IPS DF 19.7 (cell line): ENCODE measurements at places on chromosomes 3 and 15.
A peak's percentile ranks its signal among the peaks of the same experiment; 100 is the strongest.

GRCh38 chr3:127787571-127788365 is 34.5 kb downstream of the MGLL start:
- no peak for DNase-seq

DNA sequence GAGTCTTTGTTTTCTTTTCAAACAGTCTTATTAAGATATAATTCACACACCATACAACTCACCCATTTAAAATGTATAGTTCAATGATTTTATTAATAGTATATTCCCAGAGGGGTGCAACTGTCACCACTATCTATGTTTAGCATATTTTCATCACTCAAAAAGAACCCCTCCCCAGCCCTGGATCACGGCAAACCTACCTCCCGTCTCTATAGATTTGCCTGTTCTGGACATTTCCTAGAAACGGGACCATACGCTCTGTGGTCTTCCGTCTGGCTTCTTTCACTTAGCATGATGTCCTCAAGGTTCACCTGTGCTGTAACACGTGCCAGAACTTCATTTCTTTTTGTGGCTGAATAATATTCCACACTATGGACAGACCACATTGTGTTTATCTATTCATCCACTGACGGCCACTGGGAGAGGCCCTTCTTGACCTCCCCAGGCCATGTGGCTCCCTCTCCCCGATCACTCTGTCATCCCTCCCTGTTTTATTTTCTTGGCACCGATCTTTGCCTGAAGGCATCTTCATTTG is 56.4 kb downstream of the IQSEC1 start:
- no peak for DNase-seq

DNA sequence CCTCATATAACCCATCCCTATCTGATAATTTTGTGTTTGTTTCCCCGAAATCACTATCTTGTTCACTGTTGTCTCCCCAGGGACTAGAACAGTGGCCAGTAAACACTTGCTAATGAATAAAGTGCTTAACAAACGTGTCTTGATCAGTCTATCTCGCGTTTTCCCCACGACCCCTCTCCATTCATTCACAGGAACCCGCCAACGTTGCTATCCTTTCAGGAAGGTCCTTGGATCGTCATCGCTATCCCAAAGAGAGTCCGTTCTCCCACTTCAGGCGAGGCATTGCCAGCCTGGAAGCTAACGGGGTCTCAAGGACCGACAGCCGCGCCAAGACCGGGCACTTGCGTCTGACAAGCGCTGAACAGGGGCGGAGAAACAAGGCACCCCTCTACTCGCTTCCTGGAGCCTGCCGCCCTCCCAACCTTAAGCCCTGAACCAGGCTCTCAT is 344 bp downstream of the LINS1 start:
- no peak for DNase-seq

GRCh38 chr3:182925330-182925943 is 54.9 kb downstream of the DCUN1D1 start:
- DNase-seq: no peak

GRCh38 chr3:24952388-24952787 is 457.7 kb upstream of the THRB start:
- DNase-seq: peak; percentile 72

DNA sequence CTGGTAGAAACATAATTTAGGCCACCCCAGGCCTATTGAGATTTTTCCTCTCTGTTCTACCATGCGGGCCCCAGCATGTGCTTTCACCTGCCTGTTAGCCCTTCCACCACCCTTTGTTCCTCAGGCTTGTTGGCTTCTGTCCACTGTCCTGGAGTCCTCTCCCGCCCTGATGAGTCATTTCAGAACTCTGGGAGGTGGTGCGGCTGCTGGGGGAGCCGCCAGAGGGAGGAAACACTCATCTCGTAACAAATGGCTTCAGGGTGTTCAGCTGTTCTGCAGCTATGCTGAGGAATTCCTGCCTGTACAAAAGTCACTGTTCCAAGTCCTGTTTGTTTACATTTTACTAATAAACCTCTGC is 36.3 kb downstream of the LRTM1 start:
- no peak for DNase-seq

DNA sequence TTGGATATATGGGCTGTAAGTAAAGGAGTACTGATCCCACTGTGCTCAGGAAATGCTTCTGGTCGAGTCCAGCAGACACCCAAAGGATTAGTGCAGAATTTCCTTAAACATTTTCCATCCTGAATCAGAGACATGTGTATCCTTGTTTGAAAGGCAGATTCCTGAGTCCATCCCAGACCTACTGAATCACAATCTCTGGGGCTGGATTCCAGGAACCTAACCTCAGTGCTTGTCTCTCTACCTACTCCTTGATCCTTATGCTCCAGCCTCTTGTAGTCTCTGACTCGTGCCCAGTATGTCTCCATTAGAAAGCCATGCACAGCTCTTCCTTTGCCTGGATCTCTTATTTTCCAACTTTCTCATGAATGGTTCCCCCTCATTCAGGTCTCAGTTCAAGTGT is 585.8 kb downstream of the NLGN1 start:
- no peak for DNase-seq

DNA sequence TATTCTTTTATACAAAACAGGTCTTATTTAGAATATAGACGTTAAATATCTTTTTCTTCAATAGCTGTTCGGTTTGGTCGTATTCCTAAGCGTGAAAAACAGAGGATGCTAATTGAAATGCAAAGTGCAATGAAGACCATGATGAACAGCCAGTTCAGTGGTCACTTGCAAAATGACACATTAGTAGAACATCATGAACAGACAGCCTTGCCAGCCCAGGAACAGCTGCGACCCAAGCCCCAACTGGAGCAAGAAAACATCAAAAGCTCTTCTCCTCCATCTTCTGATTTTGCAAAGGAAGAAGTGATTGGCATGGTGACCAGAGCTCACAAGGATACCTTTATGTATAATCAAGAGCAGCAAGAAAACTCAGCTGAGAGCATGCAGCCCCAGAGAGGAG is 16.8 kb downstream of the NR1D2 start:
- no peak for DNase-seq

- no peak for DNase-seq
These were observed 17.8 kb downstream of the HERC1 start for GRCh38 chr15:63815796-63816533.

- no peak for DNase-seq
These were observed 31.3 kb downstream of the NOX5 start for GRCh38 chr15:69045802-69046201.

GRCh38 chr3:33989229-33989628 is 190.8 kb downstream of the PDCD6IP start:
- no peak for DNase-seq

DNA sequence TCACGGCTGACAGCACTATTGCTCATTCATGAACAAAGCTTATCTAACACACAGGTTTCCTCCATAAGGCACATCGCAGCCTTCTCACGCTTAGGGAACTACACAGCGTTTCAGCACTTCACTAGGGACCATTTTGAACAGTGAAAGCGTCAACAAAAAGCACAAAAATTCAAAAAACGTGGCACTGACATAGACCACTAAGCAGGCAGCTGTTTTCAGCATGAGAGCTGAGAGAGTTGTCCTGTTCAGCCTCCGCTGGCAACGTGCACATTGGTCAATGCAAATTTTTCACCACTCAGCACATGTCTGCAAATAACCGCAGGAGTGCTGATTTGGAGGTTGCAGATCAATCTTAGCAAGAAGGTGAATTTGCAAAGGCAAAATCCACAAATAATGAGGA is 109.2 kb downstream of the LRRK1 start:
- no peak for DNase-seq
